Activated gamma-delta T cell (primary cell): ENCODE measurements at places on chromosomes 11 and 22.

DNA sequence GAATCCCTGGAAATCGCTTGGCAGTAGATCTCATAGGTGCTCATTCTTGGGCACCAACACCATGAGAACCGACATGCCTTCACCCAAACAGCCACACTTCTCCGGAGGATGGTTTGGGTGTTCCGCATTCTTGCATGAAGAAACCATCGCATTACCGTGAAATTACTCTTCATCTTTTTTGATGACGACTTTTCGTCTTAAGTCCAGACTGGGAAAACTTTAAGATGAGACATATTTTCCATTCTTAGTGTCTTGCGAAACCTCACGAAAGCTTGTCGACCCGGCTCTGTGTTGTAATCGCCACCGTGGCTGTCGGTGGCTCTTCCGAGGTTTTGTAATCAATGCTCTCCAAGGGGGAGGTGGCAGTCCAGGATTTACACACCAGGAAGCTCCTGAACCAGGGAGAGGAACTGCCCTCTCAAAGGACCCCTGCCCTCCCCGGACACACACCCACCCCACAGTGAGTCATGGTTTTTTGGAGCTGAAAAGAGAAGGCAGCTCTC is 1.7 kb downstream of the TOM1 start:
- no peak for DNase-seq

DNA sequence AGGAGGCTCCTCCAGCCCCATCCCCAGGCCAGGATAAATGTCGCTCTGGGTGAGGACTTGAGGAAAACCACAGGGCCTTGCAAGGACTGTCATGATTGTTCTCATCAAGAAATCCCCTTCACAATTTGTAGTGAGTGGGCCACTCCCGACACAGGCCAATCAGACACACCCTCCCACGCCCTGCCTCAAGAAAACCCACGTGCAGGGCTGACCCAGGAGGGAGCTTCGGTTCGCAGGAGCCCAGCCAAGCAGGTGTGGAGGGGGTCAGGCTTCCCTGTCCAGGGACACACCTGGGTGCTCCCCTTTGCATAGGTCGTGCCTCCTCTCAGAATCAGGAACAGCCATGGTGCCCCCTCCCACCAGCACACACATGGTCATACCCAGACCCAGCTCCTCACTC is 43.2 kb downstream of the SHANK2 start:
- DNase-seq, result no peak

DNA sequence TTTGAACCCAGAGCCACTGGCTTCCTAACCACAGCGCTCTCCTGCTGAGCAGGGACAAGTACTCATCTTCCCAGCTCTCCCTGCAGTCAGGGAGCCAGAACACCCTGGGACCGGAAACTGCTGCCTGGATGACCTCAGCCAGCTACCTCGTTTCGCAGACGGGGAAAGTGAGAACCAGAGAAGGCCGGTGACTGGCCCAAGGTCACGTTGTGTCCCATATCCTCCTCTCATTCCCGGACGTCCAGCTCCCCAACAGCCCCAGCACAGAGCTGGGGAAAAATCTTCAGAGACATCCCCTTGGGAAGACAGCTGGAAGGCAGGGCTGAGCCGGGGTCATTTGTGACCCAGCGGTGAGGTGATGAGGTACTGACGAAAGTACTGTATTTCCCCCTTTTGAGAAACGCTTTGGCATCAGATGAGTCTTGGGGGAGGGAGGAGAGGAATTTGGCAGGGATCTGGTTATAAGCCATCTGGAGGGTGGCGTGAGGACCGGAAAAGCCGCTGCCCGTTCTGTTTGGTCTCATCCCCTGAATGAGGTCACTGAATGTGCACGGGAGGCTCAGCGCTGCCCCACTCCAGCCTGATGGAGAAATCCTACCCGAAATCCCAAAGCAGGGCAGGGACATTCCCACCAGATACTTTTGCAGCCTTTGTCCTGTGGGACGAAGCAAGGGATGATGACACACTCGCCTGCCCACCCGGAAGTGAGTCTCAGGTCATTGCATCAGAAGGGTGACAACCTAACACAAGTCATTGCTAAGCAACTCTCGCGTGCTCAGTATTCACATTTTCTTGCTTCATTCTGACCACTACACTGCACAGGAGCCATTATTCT is 41.1 kb downstream of the LIF start:
- DNase-seq, result no peak

DNA sequence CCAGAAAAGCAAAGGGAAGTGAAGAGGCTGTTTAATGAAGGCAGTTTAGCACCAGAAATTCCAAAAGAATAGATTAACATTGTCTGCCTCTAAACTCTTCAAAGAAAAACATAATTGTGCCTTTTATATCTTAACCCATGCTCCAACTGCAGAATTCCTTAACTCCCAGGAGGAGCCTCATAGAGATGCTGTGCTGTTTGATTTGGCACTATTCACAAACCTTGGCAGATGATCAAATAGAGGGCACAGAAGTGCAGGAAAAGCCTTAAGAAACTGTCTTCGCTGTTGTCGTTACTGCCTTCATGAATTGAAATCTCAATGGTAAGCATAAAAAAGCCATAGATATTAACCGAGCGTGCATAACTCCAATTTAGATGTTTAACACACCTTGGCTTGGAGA is 124.1 kb upstream of the MPPED2 start:
- no peak for DNase-seq

- no peak for DNase-seq
These were observed 568.5 kb downstream of the KCNA4 start for GRCh38 chr11:29448246-29448877.

DNA sequence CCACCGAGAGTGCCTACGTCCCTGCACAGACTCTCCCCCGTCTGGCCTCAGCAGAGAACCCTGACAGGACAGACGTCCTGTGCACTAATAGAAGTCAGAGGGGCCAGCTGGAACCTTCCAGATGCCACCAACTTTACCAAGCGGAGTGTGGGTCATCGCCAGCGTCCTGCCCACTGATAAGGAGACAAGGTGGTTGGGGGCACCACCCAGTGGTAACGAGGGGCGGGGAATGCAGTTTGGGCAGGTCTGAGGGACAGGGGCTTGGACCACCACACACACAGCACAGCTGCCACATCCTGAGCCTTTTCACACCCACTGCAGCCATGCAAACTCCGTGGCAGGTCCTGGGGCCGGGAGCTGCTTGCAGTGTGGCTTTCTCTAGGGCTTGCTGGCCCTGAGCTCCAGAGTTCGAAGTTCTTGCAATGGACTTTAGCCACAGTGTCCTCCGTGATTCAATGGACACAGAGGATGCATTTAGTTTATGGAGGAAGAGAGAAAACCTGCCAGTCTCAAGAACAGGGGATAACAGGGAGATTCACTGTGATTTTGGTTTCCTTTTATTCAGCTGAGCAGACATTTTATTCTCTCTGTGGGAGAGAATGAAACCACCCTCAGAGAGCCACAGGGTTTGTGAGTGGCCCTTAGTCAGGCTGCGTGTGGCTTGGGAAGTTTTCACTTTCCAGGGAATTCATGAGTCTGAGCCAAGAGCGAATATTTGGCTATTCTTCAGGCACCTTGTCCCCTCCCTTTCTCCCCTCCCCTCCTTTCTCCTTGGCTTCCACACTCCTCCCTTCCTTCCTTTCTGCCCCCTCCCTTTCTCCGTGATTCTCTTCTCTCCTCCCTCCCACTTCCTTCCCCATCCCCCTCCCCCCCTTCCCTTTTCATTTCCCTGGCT is 13.1 kb downstream of the MRGPRG start:
- DNase-seq, result no peak

- no peak for DNase-seq
These were observed 20.3 kb downstream of the NEAT1 start for GRCh38 chr11:65442842-65443331.

DNA sequence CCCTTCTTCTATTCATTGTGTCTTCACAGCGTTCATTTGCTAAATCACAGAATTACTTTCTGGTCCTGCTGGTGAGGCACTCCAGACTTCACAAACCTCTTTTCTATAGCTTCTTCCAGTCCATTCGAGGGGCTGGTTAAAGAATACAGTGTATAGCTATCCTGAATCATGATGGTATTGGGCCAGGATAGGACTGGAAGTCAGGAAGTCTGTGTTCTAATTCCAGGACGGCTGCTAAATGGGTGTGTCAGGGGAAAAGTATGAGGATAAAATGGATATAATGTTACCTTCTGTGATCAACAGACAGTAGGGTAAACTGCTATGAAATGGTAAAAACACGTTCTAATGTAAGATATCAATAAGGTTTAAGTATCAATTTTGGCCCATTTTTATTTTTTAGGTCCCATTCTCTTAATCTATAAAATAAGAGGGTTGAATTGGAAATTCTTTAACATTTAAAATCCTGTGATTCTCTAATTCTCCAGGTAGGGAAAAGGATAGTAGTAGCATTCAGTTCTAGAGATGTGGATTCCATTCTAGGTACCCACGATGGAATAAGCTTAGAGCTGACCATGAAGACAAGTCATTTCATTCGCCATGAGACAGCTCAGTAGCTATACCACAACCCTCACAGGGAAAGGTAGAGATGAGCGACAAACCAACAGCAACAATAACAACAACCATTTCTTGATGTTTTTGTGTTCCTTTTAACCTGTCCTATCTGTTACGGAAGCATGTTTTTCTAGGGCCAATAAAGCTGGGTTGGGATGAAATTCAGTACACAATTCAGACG is 96.1 kb downstream of the SLC1A2 start:
- no peak for DNase-seq

DNA sequence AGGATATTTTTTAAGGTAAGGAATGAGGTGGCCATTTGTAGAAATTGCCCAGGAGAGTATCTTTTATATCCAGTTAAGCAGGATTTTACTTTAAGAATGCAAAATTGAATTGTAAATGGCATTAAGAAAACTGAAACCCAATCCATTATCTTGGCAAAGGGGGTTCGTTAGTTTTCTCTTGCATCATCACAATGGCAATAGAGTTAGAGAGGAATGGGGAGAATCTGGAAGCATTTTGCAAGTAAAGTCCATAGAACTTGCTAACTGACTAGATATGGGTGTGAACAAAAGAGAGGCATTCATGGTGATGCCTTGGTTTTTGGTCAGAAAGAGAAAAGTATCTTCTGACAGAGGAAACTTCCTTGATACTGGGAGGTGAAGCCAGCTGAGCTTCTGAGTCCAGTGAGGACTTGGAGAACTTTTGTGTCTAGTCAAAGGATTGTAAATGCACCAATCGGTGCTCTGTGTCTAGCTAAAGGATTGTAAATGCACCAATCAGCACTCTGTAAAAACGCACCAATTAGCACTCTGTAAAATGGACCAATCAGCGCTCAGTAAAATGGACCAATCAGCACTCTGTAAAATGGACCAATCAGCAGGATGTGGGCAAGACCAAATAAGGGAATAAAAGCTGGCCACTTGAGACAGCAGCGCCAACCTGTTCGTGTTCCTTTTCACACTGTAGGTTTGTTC is 3.6 kb upstream of the CCDC117 start:
- DNase-seq, result no peak

- DNase-seq, result no peak
These were observed 8.4 kb downstream of the SHISAL1 start for GRCh38 chr22:44304354-44304753.
